Hypothalamus (tissue), 51 donors: ENCODE measurements at places on chromosomes 4 and X.

DNA sequence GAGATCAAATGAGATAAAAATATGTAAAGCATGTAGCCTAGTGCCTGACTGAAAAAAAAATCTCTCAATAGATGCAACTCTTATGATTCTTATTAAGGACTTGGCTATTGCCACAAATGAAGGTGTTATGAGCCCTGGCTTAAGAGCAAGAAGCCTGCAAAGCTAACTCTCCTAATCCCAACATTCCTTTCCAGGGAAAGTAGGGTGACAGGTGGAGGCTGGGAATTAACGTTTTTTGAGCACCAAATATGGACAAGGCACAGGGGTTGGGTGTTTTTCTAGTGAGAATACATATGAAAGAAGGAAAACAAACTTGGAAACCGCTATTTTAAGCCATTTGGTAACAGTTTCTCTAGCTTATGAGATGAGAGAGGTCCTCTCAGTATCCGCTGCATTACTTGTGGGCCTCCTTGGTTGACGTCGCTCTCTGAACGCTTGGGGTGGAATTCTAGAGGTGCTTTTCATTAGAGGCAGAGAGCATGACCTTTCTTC lies 2.4 kb downstream of the RHOH start:
- no peak for DNase-seq

GRCh38 chr4:90317785-90318184 lies 190.6 kb downstream of the CCSER1 start:
- DNase-seq: no peak

GRCh38 chrX:151596282-151596681 lies 32.8 kb downstream of the PASD1 start:
- DNase-seq: no peak

- DNase-seq: no peak
These were observed 441.0 kb downstream of the GPM6A start for GRCh38 chr4:175371091-175371490.

- DNase-seq: no peak
These were observed 8.3 kb upstream of the SRPK3 start for GRCh38 chrX:153772316-153773217.

- no peak for DNase-seq
These were observed 312.7 kb upstream of the GATB start for GRCh38 chr4:152073351-152074087.

DNA sequence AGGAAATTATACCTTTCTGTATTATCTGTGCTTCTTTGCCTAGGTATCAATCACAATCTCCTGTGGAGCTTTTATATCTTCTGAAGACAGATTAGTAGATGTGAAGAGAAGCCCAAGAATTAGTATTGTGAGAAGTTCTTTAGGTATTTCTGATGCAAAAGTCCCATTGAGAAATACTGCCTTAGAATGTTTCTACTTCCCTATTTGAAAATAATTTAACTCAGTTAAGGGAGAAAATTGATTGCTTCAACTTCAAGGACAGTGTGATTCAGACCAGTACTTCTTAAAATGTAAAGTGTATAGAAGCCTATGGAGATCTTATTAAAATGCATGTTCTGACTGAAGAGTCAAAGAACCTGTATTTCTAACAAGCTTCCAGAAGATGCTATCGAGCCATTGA lies 9.0 kb downstream of the EIF1AX start:
- no peak for DNase-seq

GRCh38 chrX:8861908-8862307 lies 60.7 kb upstream of the FAM9A start:
- no peak for DNase-seq

- no peak for DNase-seq
These were observed 5.2 kb upstream of the TCEANC start for GRCh38 chrX:13647709-13648212.

DNA sequence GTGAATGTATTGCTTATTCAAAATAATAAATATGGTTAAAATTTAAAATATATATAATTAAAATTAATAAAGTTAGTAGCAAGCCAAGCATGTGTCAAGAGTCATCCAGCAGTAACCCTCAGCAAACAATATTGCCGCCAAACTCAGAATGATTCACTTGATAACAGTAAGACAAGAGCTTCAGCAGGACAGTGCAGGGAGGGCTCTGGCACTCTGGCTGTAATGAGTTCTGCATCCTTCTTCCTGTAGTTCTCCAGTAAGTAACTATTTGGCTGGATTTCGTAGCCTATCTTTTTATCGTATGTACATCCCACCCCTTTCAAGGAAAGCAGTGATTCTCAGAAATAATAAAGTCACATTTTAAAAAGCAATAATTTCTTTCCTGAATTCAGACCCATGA lies 17.6 kb downstream of the OTUD6A start:
- DNase-seq: no peak

- DNase-seq: peak; percentile 1
These were observed 724 bp downstream of the THOC2 start for GRCh38 chrX:123731987-123732669.
